Left colon (tissue), 2 donors: ENCODE measurements at places on chromosomes 1 and 21.

DNA sequence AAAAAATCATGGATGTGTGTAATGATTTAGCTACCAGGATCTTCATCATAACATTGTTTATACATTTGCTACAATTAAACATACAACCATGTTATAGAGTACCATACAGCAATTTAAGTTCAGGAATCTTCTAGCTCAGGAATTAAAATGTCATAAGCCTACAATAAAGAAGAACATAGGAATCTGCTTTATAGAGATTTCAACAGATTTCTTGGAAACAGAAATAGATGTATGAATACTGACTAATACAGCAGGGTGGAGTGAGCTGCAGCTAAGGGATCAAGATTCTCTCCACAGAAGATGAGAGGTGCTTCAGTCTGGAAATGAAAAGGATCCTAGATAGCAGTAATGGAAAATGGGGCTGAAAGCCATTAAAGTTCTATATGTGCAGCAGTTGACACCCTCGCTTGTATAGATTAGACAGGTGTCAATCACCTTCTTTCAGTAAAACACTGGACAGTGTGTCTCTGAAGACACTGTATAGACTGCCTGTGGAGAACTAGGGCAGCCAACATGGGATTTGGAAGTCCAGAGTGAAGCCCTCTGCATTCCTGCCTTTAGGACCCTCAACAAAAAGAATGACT lies 73.9 kb downstream of the DNTTIP2 start:
- DNase-seq = no peak

DNA sequence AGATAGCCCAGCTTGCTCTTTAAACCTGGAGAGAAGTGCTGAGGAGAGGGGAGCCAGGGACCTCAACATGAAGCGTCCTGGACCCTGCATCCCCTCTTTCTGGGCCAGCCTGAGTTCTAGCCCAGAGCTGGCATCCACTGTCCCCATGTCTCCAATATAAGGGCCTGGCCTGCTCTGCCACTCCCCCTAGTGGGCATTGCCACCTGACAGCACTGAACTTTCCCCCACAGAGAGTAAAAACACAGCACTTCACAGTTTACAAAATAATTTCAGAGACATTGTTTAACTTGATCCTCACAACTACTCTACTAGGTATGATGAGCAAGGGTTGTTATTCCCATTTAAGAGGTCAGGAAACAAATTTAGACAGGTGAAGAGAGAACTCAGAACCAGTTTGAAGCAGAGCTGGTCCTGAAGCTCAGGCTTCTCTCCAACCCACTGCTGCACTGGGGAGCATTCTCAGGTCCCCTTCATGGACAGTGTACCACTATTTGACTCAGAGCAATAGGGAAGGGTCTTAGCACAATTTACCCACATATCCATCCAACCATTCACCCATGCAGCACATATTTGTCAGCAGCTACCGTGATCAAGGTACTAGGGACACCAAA lies 151.2 kb downstream of the DMRTA2 start:
- peak; percentile 49 for DNase-seq

DNA sequence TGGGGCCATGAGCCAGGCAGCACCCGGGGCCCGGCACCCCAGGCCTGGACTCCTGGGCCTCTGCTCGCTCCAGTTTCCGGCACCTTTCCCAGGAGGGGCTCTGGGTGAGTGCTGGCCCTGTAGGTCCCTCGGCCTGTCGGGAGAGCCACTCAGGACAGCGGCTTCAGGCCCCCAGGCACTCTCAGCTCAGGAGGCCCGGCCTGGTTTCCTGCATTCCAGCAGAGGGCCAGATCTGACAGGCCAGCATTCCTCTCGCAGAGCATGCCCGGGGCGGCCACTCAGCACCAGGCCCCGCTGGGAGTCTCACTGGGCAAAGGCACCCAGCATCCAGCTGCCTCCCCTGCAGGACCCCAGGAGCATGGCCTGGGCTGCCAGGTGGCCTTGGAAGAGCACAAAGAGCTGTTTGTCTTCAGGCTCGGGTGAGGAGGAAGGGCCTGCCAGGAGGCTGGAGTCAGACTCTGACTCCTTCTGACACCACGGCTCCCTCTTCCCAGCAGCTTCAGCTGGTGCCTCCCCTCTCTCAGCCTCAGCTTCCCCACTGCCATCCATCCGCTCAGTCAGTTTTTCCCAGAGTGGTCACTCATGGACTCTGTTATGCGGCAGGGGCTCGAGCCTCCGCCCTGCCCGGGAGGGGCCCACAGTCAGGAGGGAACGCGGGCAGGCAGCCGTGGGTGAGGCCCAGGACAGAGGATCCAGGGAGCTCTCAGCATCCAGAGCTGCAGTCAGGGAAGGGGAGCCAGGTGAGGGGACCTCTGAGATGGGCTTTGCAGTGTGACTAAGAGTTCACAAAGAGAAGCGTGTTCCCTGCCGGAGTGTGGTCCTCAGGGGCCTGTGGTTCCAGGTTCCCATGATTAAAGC lies 51.7 kb downstream of the WNT9A start:
- peak; percentile 19 for DNase-seq

GRCh38 chr1:16442265-16442664 lies 1.7 kb downstream of the NECAP2 start:
- DNase-seq = no peak

DNA sequence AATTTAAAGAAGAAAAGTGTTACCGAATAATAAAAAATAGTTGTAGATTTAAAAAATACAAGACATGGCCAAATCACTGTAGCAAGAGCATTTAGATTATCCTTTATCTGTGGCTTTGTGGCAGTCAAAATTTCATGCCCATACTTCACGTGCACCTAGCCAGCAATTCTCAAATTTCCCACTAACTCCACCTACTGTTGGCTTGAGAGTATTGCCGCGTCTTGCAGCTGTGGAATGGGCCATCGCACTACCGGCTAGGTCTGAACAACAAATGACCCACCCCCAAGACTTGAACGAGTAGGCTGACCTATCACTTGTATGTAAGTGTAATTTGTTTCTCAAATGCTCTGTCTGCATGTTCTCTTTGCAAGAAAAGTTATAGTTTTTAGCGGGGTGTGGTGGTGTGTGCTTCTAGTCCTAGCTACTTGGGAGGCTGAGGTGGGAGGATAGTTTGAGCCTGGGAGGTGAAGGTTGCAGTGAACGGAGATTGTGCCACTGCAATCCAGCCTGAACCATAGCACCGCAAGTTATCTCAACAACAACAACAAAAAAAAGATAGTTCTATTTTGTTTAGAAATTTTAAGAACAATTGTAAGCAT lies 4.1 kb downstream of the KRTAP13-4 start:
- DNase-seq = no peak

DNA sequence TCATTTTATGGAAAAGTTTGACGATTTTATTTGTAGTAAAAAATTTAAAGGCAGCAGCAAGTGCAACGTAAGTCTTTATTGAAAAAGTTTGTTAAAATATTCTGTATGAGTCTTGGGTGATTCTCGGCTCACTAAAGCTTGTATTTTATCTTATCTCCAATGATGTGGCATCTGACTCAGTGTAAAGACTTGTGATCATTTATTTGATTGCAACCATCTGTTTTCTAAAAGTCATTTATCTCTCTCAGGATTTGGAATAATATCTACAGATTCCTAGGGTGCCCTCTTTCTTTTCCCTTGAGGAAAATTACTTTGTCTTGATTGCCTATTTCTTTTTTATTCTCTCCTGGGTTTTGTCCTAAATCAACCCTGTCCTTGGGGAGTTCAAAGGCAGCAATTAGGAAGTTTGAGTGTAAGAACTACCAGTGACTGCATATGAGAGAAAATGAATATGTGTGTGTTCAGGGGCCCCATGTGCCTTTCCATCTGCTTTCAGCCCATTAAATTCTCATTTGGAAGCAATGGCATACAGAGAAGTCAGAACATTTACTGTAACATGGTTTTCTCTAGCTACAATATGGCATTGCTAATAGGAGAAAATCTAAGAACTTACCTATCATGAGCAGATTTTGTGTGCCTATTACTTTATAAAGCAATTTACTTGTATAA lies 575.0 kb upstream of the CHRM3 start:
- DNase-seq = no peak

- DNase-seq = no peak
Measured at GRCh38 chr1:236122176-236122575, 20.2 kb upstream of the GPR137B start.

DNA sequence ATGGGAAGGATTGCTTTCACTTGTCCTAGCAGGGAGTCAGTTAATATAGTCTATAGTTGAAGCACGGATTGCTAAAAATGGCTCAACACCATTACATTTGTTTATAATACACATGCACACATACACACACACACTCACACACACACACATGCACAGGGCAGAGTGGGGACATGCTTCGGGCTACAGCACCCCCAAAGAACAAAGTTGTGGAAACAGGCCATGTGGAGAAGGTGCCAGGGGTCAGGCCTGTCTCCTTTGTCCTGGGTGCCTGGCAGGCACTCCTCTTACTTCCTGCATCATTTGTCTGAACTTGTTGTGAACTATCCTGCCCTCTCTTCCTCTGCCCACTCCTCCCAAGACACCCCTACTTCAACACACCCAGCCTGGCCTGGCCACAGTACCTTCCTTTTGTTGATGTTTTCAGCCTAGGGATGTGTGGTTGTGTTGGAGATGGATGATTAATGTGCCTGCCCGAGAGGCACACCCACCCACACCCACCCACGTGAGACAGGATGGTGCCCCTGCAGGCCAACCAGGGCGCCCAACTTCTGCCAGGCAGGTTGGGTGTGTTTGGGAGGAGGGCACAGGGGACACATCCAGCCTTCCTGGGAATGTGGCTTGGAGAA lies 17.5 kb downstream of the RASSF5 start:
- no peak for DNase-seq

- no peak for DNase-seq
Measured at GRCh38 chr21:45926281-45926680, 55.3 kb upstream of the COL6A1 start.

- no peak for DNase-seq
Measured at GRCh38 chr1:40825996-40826395, 36.2 kb downstream of the CITED4 start.

- no peak for DNase-seq
Measured at GRCh38 chr1:151479462-151479861, 20.2 kb upstream of the POGZ start.

- DNase-seq = no peak
Measured at GRCh38 chr1:3657578-3658230, 5.4 kb downstream of the TP73 start.
